ENCODE measurements at places on chromosomes 13 and 19. TPM values are rescaled to one million over a fixed set of nuclear protein-coding genes. Genes with fewer than 3 reads are reported as not detected.

The ZNF492 gene
- not detected for total RNA-seq

The ZNF534 gene
- total RNA-seq: not detected

The ZNF566 gene
- total RNA-seq: 19.6 TPM

The KLK2 gene
- total RNA-seq: not detected

The BICRA gene
- 35.6 TPM for total RNA-seq

The LPAR6 gene
- 21.1 TPM for total RNA-seq

The TPTE2 gene
- total RNA-seq: 0.60 TPM

The ZNF681 gene
- 9.0 TPM for total RNA-seq

The SELENOV gene
- total RNA-seq: 0.78 TPM

The ZNF567 gene
- 11.0 TPM for total RNA-seq

The RPS19 gene
- 2,263 TPM for total RNA-seq

The KLK4 gene
- not detected for total RNA-seq

The DCLK1 gene
- total RNA-seq: 23.1 TPM

DNA sequence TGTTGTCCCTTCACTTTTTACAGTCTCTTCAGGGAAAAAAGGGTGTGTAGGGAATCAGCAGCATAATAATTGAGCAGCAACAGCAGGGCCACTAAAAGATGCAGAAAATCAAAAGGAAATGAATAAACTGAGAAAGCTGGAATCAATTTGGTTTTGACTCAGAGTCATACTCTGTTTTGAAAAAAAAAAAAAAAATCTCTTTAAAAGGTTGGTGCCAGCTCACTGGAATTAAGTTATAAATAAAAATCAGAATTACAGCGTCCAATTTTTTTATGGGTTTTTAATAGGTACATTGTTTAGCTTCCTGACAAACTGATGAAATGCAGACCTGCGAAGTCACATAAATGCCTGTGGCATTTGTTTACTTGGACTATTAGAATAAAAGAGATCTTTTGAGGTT is 231.9 kb downstream of the COG6 start:
- no peak for DNase-seq
- H3K27ac ChIP-seq: no peak overlapping the region
- H3K4me1 ChIP-seq: no peaks in the 10 kb centered on the region
- peaks cover 14% of the 10 kb centered on the region for H3K36me3 ChIP-seq
- no peak overlapping the region for H3K4me3 ChIP-seq

DNA sequence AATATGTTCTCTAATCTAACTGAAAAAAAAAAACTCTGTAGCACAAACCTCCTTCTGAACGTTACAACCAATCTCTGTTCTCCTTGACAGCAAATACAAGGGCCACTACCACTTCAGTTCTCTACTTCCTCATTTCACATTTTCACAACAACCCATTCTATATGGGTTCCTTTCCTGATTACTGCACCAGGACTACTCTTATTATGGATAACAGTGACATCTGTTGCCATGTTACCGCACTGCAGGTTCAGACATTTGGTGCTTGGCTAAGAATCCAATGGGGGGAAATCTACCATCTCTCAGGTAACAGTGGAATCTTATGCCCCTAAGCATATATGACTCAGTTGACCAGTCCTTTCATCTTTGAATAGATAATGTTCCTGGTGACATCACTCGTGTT is 11.6 kb upstream of the FPR3 start:
- no peak overlapping the region for H3K27ac ChIP-seq
- no peak overlapping the region for H3K4me3 ChIP-seq
- no peaks in the 10 kb centered on the region for H3K4me1 ChIP-seq
- no peak for DNase-seq
- H3K36me3 ChIP-seq: no peaks in the 10 kb centered on the region
- peaks cover 19% of the 10 kb centered on the region for H3K27me3 ChIP-seq

DNA sequence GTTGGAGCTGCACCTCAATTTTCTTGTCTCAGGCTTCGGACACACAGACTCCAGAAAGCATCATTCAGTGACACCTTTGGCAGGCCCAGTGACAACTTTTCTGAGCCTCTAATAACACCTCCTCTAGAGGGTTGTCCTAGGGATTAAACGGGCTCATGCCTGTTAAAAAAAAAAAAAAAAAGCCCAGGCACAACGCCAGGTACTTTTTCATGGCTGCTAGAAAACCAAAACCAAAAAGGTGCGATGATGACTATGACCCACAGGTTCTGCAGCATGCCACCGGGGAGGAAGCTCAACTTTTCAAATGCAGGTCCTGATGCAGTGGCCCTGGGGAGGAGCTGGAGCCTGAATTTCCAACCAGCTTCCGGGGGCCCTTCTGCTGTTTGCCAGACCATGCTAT is 184.2 kb downstream of the ABCC4 start:
- peaks cover 9% of the 10 kb centered on the region for H3K4me1 ChIP-seq
- no peak overlapping the region for H3K4me3 ChIP-seq
- no peak overlapping the region for H3K27ac ChIP-seq
- no peaks in the 10 kb centered on the region for H3K27me3 ChIP-seq

- no peak for DNase-seq
- H3K36me3 ChIP-seq: peaks cover 4% of the 10 kb centered on the region
- H3K4me1 ChIP-seq: peaks cover 2% of the 10 kb centered on the region
- no peak overlapping the region for H3K4me3 ChIP-seq
These were observed 17.7 kb downstream of the INTS6 start for GRCh38 chr13:51435002-51435578.

- H3K36me3 ChIP-seq: no peaks in the 10 kb centered on the region
- H3K4me1 ChIP-seq: no peaks in the 10 kb centered on the region
- H3K4me3 ChIP-seq: no peak overlapping the region
- H3K27me3 ChIP-seq: peaks cover 2% of the 10 kb centered on the region
- DNase-seq: no peak
These were observed 249.9 kb downstream of the COL4A1 start for GRCh38 chr13:110057052-110057451.

DNA sequence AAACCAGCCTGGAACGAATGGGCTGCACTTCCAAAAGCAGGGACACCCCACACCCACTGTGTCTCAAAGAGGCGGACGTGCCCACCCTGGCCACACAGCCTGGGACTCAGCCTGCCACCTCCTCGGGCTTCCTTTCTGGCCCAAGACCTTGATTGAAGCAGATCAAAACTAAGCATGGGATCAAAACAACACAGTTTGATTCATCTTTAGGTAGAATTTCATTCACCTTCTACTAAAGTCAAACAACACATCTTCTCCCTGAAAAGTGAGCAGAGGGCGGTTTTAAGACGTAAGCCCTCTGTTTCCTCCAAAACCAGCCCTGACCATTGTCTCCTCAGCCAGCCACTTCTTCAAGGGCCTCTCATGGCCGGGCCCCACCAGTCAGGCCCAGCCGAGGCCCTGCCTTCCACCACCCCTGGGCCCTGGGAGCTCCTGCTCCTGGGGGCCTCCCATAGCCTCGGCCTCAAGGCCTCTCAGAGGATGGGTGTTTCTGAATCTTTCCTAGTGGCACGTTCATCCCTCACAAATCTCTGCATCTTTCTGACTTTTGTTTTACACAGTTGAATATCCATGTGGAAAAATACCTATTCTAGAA is 6.3 kb upstream of the F10 start:
- H3K4me3 ChIP-seq: no peak overlapping the region
- no peaks in the 10 kb centered on the region for H3K36me3 ChIP-seq
- H3K27me3 ChIP-seq: peaks cover 48% of the 10 kb centered on the region
- no peak for DNase-seq

- no peaks in the 10 kb centered on the region for H3K27me3 ChIP-seq
- no peak overlapping the region for H3K4me3 ChIP-seq
- H3K27ac ChIP-seq: no peak overlapping the region
- no peak for DNase-seq
These were observed 25.2 kb upstream of the ARGLU1 start for GRCh38 chr13:106593132-106593531.

DNA sequence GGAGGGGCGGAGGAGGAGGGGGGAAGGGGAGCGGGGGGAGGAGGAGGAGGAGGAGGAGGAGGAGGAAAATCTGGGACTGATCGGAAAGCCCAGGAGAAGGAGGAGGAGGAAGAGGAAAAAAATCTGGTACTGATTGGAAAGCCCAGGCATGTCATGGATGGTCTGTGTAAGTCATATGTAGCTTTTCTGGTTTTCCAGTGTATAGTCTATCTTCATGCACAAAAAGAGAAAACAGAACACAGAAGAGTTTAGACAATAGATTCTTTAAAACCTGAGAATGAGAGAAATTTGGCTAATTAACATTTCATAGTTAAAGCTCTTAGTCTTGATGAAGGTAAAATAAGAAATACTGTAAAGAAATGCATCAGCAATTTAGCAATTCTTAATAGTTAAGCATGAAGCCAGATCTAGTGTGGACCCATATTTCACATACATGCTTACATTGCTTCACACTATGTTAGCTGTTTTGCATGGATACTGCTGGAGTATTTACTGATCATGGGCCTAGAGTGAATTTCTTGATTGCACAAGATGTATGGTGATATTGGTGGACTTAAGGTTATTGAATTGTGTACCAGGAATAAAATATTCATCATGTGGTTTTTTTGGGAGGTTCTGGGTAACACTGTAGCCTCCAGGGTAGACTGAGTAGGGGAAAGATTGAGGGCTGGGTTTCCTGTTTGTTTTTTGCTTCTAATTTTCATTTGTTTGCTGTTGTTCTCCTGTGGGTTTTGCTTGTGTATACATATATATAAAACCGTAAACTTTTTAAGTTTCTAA is 41.4 kb downstream of the SUCLA2 start:
- H3K36me3 ChIP-seq: peaks cover 89% of the 10 kb centered on the region
- DNase-seq: no peak
- no peaks in the 10 kb centered on the region for H3K27me3 ChIP-seq
- no peaks in the 10 kb centered on the region for H3K4me1 ChIP-seq
- no peak overlapping the region for H3K27ac ChIP-seq
- no peak overlapping the region for H3K4me3 ChIP-seq

DNA sequence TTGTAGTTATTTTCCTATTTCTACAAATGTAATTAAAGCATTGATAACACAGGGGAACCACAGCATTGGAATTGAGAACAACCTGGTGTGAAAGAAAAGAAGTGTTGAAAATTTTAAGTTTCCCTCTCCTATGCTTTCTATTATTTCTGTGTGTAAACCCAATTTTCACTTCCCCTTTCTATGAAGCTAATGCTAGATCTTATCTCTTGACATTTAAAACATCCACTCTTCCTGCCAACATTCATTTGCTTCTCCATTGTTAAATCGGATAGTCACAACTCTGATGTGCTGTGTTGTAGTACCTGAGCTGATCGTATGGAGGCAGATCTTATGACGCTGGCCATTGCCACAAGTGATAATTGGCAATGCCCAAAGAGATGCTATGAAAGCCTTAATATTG is 203.0 kb downstream of the ITGBL1 start:
- no peak overlapping the region for H3K27ac ChIP-seq
- H3K4me3 ChIP-seq: no peak overlapping the region
- no peaks in the 10 kb centered on the region for H3K27me3 ChIP-seq
- no peaks in the 10 kb centered on the region for H3K4me1 ChIP-seq
- H3K36me3 ChIP-seq: no peaks in the 10 kb centered on the region

GRCh38 chr13:48144413-48145035 is 49.6 kb upstream of the MED4 start:
- no peaks in the 10 kb centered on the region for H3K27me3 ChIP-seq
- peaks cover 1% of the 10 kb centered on the region for H3K36me3 ChIP-seq
- no peak for DNase-seq
- H3K27ac ChIP-seq: no peak overlapping the region
- H3K4me1 ChIP-seq: no peaks in the 10 kb centered on the region

- peaks cover 32% of the 10 kb centered on the region for H3K36me3 ChIP-seq
- H3K4me3 ChIP-seq: no peak overlapping the region
- peaks cover 10% of the 10 kb centered on the region for H3K4me1 ChIP-seq
- H3K27me3 ChIP-seq: no peaks in the 10 kb centered on the region
- H3K27ac ChIP-seq: no peak overlapping the region
These were observed 2.7 kb downstream of the ZSCAN18 start for GRCh38 chr19:58095328-58095727.

DNA sequence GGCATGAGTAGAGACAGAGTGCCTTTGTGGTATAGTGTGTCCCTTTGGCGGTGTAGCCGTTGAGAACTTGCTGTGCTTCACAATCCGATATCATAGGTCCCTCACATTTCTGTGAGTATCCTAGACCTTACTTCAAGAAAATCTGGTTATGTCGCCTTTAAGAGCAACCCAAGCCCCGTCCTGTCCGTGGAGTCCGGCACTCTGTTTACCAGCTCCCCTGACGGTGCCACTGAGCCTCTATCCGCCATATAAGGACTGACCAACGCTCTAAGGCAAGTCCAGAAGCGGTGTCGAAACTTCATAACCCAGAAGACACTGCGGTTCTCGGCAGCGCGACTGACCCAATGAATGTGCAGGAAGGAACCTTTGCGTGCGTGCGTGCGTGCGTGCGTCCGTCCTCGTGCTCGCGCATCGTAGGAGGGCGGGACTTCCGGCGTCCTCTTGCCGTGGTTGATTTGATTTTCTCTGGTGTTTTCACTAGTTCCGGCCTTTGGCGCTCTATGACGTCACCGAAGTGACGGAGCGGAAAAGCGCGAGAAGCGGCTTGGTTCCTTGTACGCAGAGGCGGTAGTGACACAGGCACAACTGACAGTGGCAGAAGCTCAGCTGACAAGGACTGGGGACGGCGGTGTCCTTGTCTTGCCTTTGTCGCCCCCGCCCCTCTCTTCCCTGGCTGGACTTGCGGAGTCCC is at the start of the genes TRAPPC2B and ZNF547:
Gene TRAPPC2B (plus strand): TSS at position 555 of the 691 bp plus-strand sequence. CDS start 1,283 bp downstream, outside the sequence.
Gene ZNF547 (plus strand): TSS at position 555 of the 691 bp plus-strand sequence. CDS start 5,005 bp downstream, outside the sequence.
- H3K27ac ChIP-seq: peak within 1 kb of the TSS; percentile 99
- H3K36me3 ChIP-seq: peaks cover 20% of the 10 kb centered on the region
- H3K4me1 ChIP-seq: peaks cover 15% of the 10 kb centered on the region
- DNase-seq: peak; percentile 96

DNA sequence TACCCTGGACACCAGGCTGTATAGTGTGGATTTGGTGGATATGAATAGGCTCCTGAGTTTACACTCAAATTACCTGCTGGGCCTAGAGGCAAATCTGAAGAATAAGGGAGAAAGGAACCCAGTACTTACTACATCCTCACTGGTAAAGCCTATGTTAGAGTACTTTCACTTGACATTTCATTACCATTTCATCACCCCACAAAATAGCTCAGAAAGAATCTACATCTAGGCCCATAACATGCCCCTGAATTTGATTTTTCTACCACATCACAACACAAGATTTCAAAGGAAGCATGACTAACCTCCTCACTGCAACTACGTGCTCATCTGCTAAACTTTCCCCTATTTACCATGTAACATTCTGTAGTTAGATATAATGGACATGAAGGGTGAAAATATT is 43.3 kb downstream of the VWA8 start:
- DNase-seq: no peak
- H3K27me3 ChIP-seq: no peaks in the 10 kb centered on the region
- H3K36me3 ChIP-seq: peaks cover 14% of the 10 kb centered on the region
- H3K4me3 ChIP-seq: no peak overlapping the region
- H3K27ac ChIP-seq: no peak overlapping the region

DNA sequence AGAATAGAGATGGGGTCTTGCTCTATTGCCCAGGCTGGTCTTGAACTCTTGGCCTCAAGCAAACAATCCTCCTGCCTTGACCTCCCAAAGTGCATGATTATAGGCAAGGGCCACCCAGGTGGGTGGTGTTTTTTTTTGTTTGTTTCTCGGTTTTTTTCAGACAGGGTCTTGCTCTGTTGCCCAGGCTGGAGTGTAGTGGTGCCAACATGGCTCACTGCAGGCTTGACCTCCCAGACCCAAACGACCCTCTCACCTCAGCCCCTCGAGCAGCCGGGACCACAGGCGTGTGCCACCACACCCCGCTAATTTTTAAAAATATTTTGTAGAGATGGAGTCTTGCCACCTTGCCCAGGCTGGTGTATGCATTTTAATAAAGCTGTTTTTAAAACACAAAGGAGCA is 14.9 kb downstream of the GRTP1 start:
- DNase-seq: no peak
- H3K4me3 ChIP-seq: no peak overlapping the region
- H3K4me1 ChIP-seq: no peaks in the 10 kb centered on the region
